ENCODE measurements at places on chromosomes 2 and 18. TPM values are rescaled to one million over a fixed set of nuclear protein-coding genes. Genes with fewer than 3 reads are reported as not detected.

DNA sequence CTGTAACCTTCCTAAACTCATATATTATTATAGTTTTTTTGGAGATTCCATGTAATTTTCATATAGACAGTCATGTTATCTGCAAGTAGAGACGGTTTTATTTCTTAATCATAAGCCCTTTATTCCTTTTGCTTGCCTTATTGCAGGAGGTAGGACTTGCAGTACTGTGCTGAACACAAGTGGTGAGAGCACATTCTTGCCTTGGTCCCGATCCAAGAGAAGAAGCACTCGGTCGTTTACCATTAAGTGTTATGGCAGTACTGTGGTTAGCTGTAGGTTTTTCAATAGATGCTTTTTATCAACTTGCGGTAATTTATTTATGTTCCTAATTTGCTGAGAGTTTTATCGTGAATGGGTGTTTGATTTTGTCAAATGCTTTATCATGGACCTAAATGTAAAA lies 305.7 kb downstream of the DYSF start:
- no peak for DNase-seq

DNA sequence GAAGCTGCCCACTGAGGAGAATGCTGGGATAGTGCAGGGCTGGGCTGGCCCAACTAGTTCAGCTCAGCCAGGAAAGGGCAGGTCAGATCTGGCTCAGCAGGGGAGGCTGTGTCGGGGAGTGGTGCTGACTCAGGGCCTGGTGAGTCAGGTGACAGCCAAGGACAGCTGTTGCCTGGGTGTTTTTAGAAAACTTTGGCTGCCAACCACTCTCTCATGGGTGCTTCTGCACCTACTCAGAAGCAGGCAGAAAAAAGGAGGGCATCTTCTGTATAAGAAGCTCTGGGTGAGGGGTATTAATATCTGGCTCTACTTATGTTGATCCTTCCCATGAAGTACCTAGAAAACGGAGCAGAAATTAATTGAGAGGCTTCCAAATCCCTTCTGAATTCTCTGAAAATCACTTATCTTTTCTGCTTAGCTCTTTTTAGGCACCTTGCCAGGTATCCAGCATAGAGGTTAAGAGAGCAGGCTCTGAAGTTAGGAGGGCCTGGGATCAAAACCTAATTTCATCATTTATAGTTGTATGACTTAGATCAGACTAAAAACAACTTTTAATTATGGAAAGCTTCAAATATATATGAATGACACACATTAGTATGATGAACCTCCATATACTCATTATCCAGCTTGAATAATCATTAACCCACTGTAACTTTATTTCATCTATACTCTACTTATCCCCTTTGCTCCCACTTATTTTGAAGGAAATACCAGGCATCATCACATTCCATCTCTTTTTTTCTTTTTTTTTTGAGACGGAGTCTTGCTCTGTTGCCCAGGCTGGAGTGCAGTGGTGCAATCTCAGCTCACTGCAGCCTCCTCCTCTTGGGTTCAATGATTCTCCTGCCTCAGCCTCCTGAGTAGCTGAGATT lies 15.5 kb upstream of the RAB10 start:
- peak; percentile 65 for DNase-seq

Gene PLEK
- not detected for total RNA-seq

GRCh38 chr18:64806691-64807090 lies 657.8 kb upstream of the LINC00305 start:
- no peak for DNase-seq

GRCh38 chr2:122908159-122908558 lies 1116.9 kb upstream of the CNTNAP5 start:
- no peak for DNase-seq

GRCh38 chr18:74479486-74480148 lies 16.5 kb upstream of the CNDP2 start:
- no peak for DNase-seq

Gene CFLAR
- 70.1 TPM for total RNA-seq

DNA sequence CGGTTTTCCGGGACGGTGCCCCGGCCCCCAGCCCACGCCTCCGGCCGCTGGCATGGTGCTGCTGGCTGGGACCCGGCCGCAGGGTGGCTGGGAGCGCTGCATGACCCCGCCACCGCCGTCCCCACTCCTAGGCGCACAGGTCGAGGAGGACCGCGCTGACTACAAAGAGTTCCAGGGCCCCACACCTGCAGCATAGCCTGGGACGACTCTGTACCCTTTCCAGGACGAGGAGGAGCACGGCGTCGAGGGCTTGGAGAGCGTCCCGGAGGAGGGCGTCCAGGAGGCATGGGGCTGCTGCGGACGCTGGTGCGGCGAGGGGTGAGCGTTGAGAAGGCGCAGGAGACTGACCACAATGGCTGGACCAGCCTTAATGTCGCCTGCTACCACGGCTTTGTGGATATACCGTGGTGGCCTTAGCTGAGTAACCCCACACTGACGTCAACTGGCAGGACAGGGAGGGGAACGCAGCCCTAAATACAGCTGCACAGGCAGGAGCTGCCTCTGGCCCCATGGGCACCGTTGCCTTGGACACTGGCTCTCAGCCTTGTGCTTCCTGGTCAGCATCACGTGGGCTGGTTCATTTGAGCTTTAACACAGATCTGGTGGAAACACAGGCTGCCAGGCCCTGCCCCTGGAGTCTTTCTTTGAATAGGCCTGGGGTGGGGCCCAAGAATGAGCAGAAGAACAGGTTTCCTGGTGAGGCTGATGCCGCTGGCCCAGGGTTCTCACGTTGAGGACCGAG lies 40.9 kb upstream of the TRIM43B start:
- no peak for DNase-seq

DNA sequence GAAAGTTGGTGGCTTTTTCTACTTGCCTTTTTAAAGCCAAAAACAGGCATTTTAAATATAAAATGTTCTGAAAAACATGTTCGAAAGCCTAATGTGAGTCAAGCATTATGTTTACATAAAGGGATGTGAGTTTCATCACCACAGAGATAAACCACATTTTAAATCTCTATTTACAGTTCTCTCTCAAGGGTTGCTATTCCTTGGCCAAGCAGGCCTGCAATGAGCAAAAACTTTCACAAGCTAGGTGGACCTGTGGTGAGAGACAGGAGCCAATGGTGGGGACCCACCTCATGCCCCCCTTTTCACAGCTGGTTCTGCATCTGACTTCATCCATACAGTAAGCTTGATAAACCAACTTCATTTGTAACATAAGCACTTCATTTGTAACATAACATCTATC lies 65.1 kb downstream of the CUL3 start:
- DNase-seq = no peak

Gene LMAN2L
- total RNA-seq = 14.3 TPM

Gene UGT1A3
- not detected for total RNA-seq

Gene ERFE
- total RNA-seq = 7.7 TPM

DNA sequence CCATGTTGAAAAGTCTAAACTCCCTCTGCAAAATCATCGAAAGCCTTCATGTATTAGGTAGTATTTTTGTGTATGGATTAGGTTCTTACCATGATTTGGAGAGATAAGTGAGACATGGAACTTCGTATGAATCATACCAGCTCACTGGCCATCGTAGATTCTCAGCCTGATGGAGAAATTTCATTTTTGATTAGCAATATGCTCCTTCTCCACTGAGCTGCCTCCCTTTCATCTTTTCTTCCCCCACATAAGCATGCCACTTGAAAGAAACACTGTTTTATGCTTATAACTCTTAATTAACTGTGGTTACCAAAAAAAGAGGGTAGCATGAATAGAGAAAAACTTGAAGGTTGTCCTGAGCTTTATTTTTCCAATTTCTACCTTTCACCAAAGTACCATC lies 111.9 kb downstream of the NCK2 start:
- DNase-seq = no peak

DNA sequence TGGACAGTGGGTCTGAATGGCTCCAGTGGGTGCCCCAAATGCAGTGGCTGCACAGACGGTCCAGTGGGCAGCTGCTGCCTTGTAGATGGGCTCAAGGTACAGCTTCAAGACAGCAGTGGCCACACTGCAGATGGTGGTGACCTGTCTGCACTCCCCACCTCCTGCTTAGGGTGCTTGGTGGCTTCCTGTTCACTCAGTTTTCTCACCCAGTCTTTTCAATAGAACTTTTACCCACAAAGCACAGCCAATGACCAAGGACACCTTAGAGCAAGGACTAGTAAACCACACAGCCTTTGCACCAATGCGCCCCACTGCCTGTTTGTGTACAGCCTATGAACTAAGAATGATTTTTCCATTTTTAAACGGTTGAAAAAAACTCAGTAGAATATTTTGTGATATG lies 34.9 kb downstream of the MEX3C start:
- DNase-seq = no peak

Gene CCDC74A
- total RNA-seq = 7.3 TPM

Gene MC4R
- not detected for total RNA-seq

Gene NT5C1B
- not detected for total RNA-seq

DNA sequence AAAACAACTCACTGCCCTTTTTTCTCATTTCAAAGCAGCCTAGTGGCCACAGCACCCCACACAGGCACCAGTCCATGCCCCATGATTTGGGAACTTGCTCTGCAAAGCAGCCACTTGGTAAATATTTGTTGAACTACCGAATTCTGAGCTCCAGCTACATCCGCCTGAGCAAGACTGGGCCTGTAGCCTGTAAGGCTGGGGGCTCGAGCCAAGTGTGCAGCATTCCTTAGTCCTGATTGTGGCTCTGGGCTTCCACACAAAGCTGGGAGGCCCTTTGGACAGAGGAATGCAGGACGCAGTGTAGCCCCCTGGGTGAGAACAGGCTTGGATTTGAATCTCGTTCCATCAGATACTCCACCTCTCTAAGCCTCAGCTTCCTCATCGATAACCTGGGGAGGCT lies 88.4 kb downstream of the ACTR2 start:
- no peak for DNase-seq

DNA sequence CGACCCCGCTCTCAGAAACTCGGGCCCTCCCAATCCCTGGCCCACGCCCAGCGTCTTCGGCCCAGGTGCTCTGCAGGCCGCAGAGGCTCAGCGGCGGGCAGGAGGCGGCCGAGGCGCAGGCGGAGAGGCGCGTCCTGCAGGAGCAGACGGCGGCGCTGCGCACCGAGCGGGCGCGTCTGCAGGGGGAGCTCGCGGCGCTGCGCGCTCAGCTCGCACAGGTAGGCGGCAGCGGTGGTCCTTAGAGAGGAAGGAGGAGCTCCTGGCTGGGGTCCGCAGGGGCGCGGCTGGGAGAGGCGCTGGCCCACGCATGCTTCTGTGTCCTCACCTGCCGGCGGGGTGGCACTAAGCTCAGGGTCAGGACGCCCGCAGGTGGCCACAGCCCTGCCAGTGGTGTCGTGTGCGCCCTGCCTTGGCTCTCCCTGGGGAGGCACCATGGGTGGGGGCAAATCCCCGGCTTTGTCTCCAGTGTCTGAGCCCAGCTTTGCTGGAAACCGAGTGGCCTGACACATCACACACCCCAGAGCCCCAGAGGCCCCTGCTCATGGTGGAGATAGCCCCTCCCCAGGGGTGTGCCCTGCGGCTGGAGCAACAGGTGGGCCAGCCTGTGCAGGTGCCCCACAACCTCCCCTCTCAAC lies 14.9 kb upstream of the SNED1 start:
- DNase-seq = peak; percentile 24

GRCh38 chr2:179461420-179461819 lies 196.8 kb upstream of the SESTD1 start:
- DNase-seq = no peak

GRCh38 chr18:44678725-44679055 lies 2.0 kb upstream of the SETBP1 start:
- DNase-seq = no peak

DNA sequence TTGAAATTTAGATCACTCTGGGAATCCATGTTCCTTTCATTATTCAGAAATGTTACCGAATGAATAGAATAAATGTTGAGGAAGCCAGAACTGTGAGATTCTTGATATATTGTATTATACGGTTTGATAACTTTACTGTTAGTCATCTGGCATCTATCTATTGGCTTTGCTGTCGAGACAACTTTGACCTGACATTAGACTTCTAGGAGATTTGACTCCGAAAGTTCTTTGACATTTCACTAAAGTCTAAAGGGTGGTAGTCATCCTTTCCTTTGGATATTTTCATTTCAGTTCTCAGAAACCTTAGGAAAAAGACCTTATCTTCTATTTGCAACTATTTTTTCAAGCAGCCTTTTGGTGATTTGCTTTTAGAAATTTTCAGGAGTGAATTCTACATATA lies 1.9 kb downstream of the BMPR2 start:
- DNase-seq = no peak

GRCh38 chr18:44799382-44799906 lies 118.8 kb downstream of the SETBP1 start:
- DNase-seq = no peak

GRCh38 chr2:157395811-157396210 lies 48.1 kb downstream of the CYTIP start:
- DNase-seq = no peak

DNA sequence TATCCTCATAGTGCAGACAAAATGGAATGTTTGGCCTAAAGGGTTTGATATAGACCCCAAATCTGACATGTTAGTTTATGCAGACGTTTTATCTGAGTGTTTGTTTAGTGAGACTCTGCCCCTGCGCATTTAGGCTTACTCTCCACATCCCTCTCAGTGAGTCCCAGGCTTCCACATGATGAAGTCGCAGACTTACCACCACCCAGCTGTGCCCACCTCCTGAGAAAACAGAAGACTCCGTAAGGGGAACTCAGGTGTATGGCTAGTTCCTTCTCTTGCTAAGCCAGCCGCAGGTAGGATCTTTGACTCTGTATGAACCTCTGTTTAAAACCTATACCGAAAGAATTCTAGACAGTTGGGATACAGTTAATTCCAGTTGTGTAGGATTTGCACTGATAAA lies 272.6 kb downstream of the PTGR3 start:
- no peak for DNase-seq

DNA sequence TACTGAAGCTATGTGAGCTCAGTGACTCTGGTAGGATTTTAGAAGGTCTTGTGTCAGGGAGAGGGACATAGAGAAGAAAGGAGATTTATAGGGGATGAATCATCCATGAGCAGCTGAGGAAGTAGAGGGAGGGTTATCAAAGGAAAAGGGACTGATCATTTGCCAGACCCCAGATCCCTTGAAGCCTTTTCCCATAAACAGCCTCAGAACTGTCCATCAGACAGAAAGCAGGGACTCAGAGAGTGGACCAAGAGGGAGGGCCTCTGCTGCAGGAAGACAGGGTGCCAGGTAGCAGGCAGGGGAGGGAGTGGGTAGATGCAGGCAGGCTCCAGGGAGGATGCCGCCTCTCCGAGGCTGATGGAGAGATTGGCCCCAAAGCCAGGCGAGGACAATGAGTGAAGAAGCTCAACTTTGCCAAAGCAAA lies 133.9 kb downstream of the TNS1 start:
- DNase-seq = no peak

Gene STARD6
- 0.57 TPM for total RNA-seq
